ELR (cell line): ENCODE measurements at places on chromosomes 4 and X.

DNA sequence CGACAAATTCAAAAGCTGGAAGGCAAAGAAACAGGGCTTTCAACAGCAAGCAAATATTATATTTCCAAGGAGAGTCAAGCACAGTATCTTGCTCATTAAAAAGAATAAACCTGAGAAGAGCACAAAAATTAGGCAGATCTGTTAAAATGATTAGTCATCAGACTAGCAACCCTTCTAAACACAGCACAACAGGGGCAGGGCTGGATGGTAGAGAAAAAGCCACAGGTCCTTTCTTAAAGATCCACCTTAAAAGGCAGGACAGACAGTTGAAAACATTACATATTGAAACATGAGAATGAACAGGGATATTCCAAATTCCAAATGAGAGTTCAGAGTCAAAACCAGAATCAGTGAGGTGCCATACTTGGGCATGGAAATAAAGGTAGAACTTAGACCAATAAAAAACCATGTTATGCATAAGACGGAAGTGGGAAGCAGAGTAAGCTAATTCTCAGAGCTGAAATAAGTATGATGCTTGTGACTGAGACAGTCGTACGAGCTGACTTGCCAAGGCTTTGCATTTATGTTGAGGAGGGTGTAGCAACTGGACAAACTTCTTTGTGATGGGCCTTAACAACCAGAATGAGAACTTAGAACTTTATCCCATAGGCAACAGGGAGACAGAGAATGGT lies 126.9 kb upstream of the FAM9B start:
- DNase-seq: no peak

DNA sequence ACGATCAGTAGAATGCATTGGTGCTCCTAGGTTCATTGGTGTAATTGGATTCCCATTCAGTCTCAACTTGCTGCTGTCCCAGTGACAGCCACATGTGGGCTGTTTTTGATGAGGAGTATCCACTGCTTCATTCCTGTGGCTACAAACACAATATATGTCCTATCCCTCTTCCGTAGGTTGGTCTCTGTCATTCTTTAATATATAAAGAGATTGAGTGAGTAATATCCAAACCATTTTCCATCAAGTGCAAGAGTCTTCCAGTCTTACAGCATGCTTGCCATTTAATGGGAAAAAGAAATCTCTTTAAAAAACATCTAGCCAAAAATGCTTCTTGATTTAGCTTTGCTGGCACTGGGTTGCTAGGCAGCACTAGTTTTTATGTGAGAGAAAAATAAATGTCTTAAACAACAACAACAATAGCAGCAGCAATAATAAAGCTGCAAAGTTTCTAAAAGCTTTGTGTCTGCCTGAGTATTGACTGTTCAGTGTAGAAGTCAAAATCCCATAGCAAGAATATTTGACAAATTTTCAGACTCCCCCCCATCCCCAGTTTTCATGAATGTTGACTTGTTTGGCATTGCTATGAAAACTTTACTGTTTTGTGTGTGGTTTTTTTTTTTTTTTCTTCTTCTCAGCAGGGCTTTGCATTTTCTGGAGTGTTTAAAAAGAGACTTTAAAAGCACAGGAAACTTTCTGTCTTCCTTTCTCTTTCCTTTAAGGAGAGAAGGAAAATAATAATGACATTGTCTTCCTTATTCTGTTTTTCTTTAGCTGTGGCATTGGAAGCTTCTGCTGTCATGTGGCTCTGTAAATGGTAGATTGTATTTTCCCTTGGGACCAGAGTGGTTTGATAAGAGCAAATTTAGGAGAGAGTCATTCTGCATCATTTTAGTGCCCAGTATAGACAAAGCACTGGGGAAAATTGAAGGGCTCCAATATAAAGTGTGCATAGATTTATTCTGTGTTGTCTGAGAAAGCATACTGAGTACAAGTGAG lies 244.3 kb downstream of the ARHGAP10 start:
- peak; percentile 25 for DNase-seq

GRCh38 chr4:1177274-1178141 lies 5.1 kb upstream of the SPON2 start:
- no peak for DNase-seq

GRCh38 chr4:128225148-128225547 lies 62.5 kb downstream of the PGRMC2 start:
- peak; percentile 32 for DNase-seq

DNA sequence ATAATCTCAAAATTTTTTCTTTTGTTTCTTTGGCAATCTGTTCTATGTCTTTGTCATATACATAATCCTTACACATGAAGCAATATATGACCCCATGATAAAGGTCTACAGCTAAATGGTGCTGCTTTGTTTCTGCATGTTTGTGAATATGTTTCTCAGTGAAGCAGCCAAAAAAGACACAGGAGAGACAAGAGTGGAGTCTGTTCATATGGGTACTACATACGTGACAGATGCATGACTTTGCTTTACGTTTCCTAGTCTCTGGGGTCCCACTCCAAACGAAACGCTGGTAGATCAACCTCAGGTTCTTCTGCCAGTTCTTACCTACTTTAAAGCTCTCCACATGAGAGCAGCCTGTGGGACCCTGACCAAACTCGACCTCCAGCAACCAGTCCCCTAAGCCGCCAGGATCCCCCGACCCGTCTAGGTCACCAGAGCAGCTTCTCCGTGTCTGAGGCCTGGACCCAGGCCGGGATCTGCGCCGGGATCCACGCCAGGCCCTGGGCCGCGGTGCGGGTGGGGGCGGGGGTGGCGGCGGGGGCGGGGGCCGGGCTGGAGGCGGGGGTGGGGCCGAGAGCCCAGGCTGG lies 1.5 kb downstream of the USP51 start:
- DNase-seq: no peak

DNA sequence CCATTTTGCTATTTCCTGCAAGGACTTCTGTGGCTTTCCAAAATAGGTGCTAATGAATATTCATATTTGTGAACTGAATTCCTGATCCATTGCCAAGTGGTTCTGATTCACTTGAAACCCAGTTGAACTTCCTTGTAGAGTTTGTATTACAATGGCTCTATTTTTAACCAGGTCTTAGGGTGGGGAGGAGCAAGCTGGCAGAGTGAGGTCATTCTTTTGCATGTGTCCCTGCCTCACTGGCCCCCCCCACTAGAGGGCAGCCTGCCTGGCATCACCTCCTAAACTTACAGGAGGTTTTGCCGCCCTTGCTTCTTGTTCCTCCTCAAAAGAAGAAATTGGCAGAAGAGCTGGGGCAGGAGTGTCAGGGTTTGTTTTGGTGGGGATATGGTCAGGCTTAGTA lies 10.5 kb downstream of the PTTG2 start:
- peak; percentile 61 for DNase-seq

- no peak for DNase-seq
Observed at GRCh38 chrX:82775426-82775825, 732.7 kb upstream of the POU3F4 start.

- DNase-seq: peak; percentile 66
Observed at GRCh38 chrX:54495814-54496516, at the start of gene FGD1. Gene FGD1, minus strand, starts transcription at chrX:54496234. Its CDS starts 802 bp downstream, at chrX:54495432.

- DNase-seq: peak; percentile 29
Observed at GRCh38 chr4:121050300-121050699, 22.0 kb downstream of the NDNF start.

- DNase-seq: peak; percentile 85
Observed at GRCh38 chrX:118726887-118727685, at the start of gene IL13RA1. Gene IL13RA1, plus strand, starts transcription at chrX:118727606. Its CDS starts 33 bp downstream, at chrX:118727639.

GRCh38 chr4:170868170-170868569 lies 778.4 kb upstream of the AADAT start:
- DNase-seq: peak; percentile 66

DNA sequence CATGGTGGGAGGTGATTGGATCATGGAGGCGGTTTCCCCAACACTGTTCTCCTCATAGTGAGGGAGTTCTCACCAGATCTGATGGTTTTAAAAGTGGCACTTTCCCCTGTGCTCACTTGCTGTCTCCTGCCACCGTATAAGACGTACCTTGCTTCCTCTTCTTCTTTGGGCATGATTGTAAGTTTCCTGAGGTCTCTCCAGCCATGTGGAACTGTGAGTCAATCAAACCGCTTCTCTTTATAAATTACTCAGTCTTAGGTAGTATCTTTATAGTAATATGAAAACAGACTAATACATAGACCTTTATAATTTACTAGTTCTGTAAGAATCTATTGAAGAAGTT lies 82.5 kb upstream of the PITX2 start:
- no peak for DNase-seq

DNA sequence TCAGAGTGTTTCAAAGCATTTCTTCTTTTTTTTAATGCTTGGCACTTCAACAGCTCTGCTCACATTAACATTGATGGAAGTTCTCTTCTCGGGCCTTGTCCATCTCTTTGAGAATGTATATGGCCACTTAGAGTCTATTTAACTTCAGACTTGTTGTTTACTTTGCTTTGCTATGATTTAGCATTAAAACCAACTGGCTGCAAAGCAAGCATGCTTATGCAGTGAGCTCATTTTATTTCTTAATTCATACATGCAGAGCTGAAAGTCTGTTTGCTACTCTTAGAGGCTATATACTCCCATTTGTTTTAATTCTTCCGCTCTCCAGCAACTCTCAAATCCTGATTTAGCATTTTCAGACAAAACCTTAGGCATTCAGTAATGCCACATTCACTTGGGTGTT lies 107.6 kb upstream of the PACRGL start:
- no peak for DNase-seq

GRCh38 chr4:104524591-104524990 lies 29.9 kb upstream of the CXXC4 start:
- peak; percentile 53 for DNase-seq

DNA sequence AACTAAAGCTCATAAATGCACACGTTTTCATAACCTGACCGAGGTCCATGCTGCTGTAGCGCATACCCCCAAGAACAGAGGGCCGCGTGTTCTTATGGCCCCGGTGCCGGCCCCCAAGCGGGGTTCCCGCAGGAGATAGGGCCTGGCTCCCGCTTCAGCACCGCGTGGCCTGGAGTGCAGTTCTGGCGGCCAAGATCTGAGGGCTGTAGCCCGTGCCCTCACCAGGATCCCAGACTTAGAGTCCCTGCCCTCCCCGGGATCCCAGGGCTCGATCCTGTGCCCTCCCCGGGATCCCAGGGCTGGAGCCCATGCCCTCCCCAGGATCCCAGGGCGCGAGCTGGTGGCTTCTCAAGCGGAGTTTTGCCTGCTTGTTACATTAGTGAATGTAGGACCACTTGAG lies 1.0 kb upstream of the GRPEL1 start:
- peak; percentile 52 for DNase-seq

- no peak for DNase-seq
Observed at GRCh38 chr4:66577922-66578321, 907.6 kb upstream of the EPHA5 start.

GRCh38 chrX:130402208-130402684 lies 459 bp downstream of the RBMX2 start:
- DNase-seq: peak; percentile 6

DNA sequence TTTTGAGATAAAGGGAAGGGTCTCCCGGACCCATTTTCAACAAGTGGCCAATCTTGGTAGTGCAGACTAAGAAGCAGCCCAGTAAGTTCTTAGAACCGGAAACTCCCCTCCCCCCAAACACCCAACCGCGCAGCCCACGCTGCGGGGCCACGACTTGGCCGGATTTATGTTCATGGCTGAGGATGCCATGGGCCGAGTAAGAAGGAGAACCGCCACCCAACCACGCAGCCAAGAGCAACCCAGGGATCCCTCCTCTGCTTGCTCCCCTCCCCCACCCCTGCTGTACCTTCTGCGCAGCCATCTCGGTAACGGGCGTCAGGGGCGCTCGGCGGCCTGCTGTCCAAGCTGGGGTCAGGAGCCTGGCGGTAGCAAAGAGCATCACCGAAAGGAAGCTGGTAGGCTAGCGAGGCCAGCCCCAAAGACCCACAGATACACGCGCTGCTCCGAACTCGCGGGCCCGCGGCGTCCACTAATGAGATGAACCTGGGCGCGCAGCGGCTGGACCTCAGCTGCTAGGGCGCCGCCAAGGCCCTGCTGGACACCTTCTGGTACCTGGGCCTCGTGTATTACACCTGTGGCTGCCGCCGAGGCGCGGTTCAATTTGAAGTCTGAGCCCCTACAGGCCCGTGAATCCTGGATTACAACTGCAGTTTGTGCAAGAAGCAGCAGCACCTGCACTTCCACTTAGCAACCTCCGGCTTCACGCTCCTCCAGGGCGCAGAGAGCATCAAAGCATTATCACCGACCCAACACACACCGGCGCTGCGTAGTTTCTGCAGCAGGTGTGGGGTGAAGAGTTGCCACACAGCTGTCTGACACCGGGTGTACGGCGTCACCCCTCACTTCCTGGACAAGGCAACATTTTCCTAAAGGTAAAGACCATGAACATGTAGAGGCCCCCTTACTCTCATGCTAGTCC lies 63.4 kb downstream of the NUDT10 start:
- DNase-seq: no peak
